ENCODE measurements at places on chromosomes 5 and 9.

DNA sequence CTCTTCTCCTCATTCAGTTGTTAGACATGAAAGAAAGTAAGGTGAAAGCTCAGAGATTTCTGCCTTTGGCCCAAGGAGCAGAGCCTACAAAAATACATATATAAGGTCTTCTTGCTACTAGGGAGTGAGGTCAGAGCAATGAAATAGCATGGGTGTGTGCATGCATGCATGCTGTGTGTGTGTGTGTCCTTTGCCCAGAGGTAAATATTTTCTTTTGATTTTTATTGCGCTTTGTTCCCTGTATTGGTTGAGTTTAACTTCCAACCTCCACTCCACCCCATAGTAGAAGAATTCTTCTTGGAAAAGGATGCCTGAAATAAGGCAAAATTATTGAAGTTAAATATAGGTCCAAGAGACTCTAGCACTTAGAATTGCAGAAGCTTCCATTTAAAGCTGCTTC is 248.0 kb upstream of the PTGER4 start:
- no peak for DNase-seq

DNA sequence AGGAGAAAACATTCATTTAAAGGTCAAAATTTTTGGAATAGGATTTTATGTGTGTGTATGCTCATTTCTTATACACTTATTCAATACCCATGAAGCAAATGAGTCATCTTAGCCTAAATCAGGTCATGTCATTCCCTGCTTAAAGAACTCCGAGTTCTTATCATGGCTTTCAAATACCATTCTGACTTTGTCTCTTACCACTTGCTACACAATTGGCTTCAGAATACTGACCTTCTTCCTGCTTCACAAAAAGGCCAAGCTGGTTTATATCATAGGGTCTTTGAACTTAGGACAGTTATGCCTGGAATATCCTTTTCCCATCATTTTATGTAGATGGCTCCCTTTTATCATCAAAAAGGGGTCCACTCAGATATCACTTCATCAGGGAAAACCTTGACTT is 652.2 kb upstream of the WWC1 start:
- DNase-seq, result no peak

- DNase-seq, result no peak
These were observed 16.1 kb upstream of the CMBL start for GRCh38 chr5:10323588-10324488.

DNA sequence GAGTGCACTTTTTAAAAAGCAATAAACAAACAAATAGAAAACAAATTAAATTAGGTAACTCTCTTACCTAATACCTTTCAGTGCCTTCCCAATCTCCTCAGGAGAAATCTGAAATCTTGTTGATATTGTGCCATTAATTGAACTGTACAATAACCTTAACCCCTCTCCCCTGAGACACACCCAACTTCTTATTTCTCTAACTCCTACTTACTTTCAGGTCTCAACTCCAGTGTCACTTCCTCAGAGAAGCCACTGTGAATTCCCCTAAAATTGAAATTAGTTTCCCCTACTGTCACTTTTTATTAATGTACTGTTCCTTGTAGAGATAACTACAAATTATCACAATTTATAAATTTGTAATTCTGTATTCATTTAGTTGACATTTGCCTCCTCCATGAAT is 295.3 kb upstream of the TNC start:
- no peak for DNase-seq

DNA sequence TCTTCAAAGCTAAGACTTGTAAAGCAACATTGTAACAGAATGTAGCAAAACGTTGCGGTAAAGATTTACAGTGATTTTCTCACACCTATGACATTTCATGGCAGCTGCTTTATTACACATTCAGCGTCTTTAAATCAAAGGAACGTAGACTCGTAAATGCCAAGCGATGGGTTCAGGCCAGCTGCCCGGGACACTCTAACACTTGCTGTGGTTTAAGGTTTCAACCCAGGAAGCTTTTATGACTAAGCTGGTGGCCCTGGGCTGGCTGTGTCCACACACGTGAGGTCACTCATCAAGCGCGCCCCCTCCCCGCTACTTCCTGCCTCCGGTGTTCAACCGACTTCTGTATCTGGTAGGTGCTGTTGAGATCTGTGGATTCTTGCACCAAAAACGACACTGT is 2.5 kb downstream of the SLC6A18 start:
- no peak for DNase-seq

DNA sequence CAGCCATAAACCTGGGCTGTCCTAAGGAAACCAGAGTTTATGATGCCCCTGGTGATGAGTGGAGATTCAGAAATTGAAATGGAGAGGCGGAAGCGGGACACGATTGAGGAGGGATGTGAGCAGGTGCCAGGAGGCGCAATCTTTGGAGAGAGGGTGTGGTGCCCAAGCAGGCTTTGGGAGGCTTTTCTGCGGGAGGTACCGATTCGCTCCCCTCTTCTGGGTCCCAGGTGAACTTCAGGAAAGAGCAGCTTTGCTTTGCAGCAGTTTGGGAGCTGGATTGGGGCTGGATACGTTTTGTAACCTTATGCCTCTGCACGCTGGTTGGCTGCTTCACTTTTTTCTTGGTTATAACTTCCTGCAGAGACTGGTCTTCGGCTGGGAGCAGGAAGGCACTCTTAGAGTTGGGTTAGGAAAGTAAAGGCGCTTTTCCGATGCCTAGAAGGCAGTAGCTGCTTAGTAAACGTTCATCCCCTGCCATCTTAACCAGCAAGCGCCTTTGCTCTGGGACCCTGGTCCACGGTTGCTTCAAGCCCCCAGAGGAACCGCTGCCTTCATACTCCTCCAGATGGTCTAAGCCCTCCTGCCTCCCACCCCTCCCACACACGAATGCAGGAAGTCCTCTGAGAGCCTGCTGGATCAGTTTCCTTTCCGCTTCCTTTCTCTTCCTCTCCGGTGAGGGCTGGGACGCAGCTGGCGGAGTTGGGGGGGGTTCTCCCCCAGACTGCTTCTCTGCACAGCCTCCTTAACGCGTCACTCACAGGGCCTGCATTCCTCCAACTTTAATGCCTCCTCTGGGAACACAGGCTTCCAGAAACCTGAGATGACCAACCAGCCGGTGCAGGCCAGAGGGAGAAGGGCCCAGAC is 15.2 kb upstream of the NEK6 start:
- no peak for DNase-seq

DNA sequence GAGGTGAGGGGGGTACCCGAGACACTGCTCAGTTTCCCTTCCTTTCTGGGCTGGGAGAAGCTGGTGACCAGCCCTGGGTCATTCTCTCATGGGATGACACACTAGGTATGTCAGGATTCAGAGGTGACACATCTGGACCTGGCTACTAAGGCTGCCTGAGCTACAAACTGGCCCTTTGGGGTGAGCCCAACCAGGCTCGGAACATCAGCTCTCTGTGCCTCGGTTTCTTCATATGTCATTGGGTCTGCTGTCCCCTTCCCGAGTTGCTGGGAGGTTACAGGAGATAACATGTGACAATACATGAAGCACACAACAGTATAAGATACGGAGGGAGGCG is 11.8 kb downstream of the CARD19 start:
- DNase-seq, result no peak

DNA sequence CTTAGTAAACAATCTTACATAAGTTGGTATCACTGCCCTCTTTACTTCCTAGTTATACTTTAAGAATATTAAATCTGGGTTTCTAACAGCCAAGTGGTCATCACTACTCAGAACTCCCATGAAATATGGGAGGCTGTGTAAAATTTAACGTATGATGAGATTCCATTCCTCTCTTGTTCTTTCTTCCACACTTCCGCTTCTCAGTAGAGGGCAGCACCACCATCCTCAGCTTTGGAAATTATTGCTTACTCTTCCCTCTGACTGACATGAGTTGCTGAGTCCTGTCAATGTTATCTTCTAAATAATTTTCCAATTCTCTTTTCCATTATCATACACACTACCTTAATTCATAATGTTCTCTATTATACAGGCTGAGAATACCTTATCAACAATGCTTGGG is 194.0 kb downstream of the RFX3 start:
- DNase-seq, result no peak

- no peak for DNase-seq
These were observed 55.4 kb downstream of the FOXI1 start for GRCh38 chr5:170161069-170161468.

- no peak for DNase-seq
These were observed 42.4 kb downstream of the OSTF1 start for GRCh38 chr9:75130621-75131230.

DNA sequence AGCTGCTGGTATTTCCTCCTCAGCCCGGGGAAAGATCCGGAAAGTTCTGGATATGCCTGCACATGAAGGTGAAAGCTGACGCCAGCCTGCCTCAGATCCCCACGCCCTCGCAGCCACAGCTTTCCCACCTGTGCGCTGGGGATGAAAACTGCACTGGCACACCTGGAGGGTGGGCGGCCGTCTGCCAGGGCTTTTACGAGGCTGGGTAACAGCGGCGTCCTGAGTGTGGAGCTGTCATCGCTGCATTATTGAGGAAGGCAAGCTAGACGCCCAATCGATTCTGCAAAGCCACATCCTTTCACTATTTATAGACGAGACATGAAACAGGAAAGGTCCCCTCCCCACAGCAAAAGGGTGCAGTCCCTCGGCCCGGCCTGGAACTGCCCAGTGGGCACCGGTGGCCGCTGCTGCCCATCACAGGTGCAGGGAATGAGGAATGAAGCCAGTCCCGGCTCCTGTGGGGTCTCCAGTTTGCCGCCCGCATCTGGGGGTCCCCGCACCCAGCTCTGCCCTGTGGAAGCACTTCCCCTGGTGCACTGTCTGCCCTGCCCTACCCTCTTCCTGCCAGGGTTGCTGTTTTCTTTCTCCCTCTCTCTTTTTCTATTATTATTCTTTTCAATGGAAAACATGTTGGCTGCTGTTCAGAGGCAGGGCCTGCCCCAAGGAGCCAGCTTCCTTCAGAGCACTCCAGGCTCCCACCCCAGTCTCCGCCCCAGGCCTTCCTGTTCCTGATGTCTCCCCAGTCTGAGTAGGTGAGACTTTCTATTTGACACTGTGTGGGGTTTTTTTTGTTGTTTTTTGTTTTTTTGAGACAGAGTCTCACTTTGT is 7.0 kb downstream of the NOTCH1 start:
- no peak for DNase-seq

DNA sequence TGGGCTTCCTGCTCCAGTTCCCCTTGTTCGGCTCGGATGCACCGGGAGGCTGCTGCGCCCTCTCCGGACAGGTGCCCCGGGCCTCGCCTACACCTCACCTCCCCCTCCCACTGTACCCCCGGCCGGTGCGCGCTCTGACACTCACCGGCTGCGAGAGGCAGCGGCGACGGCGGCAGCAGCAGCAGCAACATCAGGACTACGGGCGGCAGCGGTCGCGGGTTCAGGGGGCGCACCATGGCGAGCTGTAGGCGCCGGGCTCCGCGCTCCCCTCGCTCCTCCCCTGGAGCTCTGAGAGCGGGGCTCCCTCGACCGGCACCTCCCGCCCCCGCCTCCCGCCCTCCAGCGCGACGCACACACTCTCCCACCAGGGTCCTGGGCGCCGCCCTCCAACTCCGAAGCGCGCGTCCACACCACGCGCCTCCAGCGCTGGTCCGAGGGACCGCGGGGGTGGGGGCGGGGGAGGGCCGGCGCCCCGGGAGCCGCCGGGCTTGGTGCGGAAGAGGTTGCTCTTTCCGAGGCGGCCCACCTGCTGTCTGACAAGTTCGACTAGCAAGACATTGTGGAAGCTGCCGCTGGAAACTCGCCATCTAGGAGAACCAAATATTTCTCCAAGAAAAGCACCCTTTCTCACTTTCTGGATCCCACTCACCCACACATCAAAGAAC is at the start of gene GFRA3:
TSS of gene GFRA3 (minus strand) at position 433 of the 665 bp plus-strand sequence. CDS start at position 236, 197 bp downstream.
- no peak for DNase-seq

DNA sequence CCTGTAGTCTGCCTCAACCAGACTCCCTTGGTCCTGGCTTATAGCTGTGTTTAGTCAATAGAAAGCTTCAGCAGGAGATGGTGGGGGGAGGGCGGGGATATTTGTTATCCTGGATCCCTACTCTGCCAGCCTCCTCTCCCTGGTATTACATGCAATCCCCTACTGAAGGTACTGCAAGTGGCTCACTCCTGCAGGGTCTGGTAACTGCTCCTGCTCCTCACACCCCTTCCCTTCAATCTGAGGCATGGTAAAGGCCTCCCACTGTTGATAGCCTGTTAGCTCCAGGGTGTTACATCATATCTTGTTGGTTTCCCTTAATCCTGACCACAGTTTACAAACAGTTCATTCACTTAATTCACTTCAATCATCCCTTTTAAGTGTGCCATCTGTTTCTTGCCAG is 137.5 kb downstream of the AP3B1 start:
- DNase-seq, result no peak

- no peak for DNase-seq
These were observed 92.7 kb upstream of the PHYKPL start for GRCh38 chr5:178325311-178325678.

DNA sequence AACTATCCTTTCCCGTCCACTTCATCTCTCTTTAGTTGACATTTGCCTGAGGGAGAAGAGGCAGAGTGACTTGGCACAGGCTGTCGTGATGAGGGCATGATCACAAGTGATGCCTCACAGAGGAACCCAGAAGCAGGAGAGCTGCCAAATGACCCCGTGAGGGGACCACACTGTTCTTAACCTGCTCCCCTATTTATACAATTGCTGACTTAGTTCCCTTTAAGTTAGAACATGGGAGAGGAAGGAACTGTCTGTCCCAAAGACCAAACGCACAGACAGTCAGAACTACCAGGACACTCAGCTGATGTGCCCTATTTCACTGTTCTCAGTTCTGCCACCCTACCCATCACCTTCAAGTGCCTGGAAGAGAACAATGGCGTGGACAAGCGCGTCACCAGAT is 73.7 kb downstream of the SLC1A3 start:
- DNase-seq, result no peak

DNA sequence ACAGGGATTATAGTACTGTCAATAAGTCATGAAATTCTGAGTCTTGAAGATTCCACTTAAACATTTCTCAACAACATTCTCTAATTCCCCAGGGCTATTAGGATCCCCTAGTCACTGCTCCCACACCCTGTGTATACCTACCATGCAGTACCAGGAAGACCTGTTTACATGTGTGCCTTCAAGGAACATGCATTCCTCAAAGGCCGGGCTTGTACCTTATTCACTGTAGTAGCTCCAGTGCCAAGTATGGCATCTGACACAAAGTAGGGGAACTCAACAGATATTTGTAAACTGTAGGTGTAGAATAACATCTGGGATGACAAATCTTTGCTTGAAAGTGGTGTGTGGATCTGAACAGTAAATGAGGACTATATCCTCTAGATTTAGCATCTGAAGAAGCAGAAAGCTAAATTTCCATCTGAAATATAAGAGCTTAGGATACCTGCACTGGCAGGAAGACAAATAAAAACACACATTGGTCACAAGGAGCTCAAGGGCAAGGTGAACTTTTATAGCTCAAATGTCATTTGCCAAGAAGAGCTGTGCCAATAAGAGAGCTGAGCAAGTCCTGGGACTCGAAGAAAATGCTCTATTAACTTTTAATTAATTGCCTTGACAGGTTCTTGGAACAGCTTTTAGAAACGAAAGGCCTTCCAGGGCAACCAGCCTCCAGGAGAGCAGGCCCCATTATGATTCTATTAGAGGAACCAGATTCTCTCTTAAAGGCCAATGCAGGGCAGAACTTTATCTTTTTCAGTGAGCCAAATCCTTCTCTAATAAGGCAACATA is 52.3 kb upstream of the MYOT start:
- DNase-seq, result no peak

GRCh38 chr5:122314036-122314435 is 2.0 kb downstream of the SNCAIP start:
- no peak for DNase-seq

GRCh38 chr5:109961751-109962150 is 272.0 kb downstream of the MAN2A1 start:
- DNase-seq, result no peak

- no peak for DNase-seq
These were observed 64.5 kb upstream of the SLC30A5 start for GRCh38 chr5:69029292-69029691.
